Aorta (tissue), 5 donors: ENCODE measurements at places on chromosomes 4 and X. TPM values are rescaled to one million over a fixed set of nuclear protein-coding genes. Genes with fewer than 3 reads are reported as not detected.

- no peak overlapping the region for H3K4me3 ChIP-seq
- H3K27ac ChIP-seq, result no peak overlapping the region
- H3K27me3 ChIP-seq, result no peaks in the 10 kb centered on the region
- H3K36me3 ChIP-seq, result no peaks in the 10 kb centered on the region
- no peak for DNase-seq
- H3K4me1 ChIP-seq, result no peaks in the 10 kb centered on the region
Measured at GRCh38 chr4:101696276-101697010, 94.1 kb upstream of the BANK1 start.

GRCh38 chrX:63503541-63503940 lies 152.4 kb upstream of the SPIN4 start:
- DNase-seq, result no peak
- H3K27ac ChIP-seq, result no peak overlapping the region
- H3K4me3 ChIP-seq, result no peak overlapping the region
- H3K27me3 ChIP-seq, result no peaks in the 10 kb centered on the region
- no peaks in the 10 kb centered on the region for H3K36me3 ChIP-seq

- H3K27ac ChIP-seq, result no peak overlapping the region
- no peaks in the 10 kb centered on the region for H3K4me1 ChIP-seq
- H3K4me3 ChIP-seq, result no peak overlapping the region
- DNase-seq, result no peak
Measured at GRCh38 chrX:9582956-9583355, 118.1 kb downstream of the TBL1X start.

Gene HMX1
- not detected for total RNA-seq

- H3K4me1 ChIP-seq, result no peaks in the 10 kb centered on the region
- H3K27ac ChIP-seq, result no peak overlapping the region
- no peaks in the 10 kb centered on the region for H3K27me3 ChIP-seq
- DNase-seq, result no peak
- no peak overlapping the region for H3K4me3 ChIP-seq
Measured at GRCh38 chrX:4028151-4028550, 314.7 kb upstream of the PRKX start.

DNA sequence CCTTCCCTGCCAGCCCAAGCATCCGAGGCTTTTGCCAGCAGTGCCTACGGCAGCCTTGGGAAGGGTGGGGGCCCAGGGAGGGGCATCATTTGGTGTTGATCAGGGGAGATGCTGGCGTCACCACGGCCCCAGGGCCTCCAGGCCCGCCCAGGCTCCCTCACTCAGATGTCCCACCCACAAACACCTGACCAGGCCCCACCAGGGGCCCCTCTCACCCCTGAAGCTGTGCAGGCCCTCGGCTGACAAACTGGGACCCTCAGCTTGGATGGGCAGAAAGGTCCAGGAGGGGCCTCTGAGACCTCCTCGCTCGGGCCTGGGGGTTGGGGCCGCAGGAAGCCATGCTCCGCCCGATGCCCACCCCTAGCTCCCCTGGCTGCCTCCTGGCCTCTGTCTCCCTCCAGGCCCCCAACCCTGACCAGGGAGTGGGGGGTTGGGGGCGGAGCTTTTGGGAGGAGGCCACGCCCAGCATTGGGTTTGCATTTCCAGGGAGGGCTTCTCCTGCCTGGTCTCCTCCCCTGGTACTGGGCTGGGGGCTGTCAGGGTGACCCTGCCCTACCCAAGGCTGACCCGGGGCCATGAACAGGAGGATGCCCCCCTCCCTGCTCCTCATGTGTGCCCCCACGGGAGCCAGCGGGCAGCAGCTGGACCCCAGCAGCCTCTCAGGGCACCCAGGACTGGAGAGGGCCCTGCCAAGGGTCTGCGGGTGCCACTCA lies 33.4 kb upstream of the SPON2 start:
- H3K27me3 ChIP-seq, result no peaks in the 10 kb centered on the region
- no peak overlapping the region for H3K4me3 ChIP-seq
